ENCODE measurements at places on chromosomes 2 and 18.
A peak's percentile ranks its signal among the peaks of the same experiment; 100 is the strongest.

GRCh38 chr2:135985826-135986393 is 484 bp upstream of the DARS1 start:
- no peak for DNase-seq

DNA sequence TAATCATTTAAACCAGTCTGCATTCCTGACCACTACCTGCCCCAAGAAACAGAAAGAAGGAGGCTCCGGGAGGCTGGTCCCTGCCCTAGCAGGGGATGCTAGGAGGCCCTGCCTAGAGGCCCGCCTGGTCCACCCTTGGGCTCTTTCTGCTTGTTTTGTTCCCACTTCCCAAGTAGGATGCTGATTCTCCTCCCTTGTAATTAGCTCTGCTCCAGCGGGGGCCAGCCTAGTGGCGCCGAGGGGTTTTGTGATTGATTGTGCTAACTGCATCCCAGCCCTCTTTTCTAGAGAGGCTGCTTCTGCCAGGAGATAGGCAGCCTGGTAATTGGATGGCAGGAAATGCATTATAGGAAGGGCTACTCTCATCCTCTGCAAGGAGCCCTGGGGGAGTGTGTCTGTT is 220.0 kb downstream of the LOXHD1 start:
- DNase-seq: peak; percentile 22

GRCh38 chr2:119389615-119390306 is 23.0 kb downstream of the DBI start:
- DNase-seq: peak; percentile 2

DNA sequence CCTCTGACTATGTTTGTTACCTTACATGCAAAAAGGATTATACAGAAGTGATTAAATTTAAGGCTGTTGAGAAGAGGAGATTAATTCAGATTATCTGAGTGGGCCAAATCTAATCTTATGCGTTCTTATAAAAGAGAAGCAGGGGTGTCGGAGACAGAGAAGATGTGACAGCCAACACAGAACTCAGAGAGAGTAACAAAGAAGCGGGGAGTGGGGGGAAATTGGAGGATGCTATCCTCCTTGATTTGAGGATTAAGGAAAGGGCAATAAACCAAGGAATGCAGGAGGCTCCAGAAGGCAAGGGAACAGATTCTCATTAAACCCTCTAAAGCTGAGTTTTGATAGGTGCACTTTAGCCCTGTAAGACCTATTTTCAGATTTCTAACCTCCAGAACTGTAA is 291.3 kb upstream of the REG3G start:
- peak; percentile 51 for DNase-seq

DNA sequence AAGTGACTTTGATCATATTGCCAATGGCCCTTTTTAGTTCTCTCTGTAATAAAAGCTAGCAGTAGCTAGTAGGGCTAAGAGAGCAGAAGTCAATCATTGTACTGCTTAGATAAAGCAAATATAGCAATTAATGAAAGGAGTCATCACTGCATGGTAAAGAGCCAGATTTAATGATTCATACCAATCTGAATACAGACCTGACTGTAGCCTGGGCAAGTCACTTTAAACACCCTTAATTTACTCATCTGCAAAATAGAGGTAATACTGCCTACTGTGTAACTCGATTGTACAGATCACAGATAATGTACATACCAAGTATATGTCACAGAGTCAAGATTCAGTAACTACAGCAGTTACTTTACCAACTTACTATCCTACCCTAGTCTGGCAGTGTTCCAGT is 63.6 kb downstream of the ASXL2 start:
- no peak for DNase-seq

DNA sequence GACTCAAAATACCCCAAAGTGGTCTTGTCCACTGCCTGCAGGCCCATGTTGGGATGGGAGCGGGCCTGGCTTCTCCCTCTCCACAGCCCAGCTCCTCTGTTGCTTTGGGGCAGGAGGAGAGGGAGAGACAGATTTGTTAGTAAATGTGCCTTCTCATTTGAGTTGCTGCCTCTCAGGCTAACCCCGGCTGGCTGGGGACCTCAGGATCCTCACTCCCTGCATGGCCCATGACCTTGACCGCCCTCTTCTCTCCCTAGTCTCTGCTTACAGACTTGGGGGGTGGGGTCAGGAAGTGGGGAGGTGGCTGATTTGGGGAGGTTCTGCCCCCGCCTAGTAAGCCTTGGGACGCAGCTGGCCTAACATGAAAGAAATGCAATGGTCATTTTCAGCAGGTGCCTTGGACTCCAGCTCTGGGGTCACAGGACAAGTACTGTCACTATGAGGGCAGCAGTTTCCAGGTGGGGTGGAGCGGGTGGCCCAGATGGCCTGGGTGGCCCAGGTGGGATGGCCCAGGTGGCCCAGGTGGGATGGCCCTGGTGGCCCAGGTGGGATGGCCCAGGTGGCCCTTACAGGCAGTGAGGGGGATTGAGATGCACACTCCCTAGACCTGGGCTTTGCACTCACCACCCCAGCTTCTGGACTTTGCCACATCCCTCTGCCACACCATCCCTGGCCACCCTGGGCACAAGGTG is 24.1 kb downstream of the HJURP start:
- DNase-seq: no peak

DNA sequence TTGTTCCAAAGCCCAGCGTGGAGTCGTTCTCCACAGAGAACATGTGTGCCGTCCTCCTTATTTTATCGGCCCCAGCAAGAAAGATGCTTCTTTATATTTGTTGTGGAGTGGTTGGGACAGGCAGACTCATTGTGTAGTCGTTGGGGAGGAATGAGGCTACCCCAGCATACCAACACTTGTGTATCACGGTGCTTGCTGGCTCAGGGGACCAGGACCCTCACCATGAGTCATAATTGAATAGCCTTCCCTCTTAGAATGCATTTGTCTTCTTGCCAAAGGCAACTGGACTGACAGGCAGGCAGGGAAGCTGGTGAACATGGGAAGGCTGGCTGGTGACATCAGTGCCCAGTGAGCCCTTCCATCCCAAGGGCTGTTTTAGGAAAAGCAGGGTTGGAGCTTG is 4.7 kb downstream of the CAPN10 start:
- no peak for DNase-seq

DNA sequence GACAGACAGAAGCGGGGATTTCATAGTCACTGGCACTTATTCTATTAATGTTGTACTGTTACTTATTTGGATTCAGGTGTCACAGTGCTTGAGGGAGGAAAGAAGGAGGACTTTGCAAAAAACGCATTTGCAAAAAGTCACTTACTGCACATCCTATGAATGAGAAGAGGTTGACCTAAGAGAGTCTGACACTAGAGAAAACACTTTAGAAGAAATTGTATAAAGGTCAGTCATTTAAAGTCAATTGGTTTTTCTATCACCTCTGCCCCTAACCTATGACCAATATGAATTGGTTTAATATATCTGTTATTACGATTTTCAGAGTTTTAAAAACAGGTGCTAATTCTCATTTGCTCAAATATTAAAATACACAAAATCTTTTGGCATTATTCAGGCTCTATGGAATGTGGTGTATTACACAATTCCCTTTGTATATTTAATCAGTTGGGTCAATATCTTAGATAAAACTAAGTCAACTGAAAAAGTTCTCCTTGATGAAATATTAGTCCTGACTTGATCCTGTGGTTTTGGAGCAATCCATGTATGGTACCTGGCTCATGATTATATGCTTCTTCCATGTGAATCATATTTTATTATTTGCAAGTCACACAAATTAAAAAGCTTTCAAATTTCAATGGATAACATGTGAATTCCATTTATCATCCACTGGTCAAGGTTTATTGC is 157.4 kb downstream of the CDH2 start:
- DNase-seq: no peak

- no peak for DNase-seq
These were observed 55.9 kb downstream of the MOB4 start for GRCh38 chr2:197571627-197572271.

GRCh38 chr2:204051476-204051875 is 114.9 kb downstream of the ICOS start:
- peak; percentile 38 for DNase-seq

- no peak for DNase-seq
These were observed 42.9 kb downstream of the NCK2 start for GRCh38 chr2:105787376-105788318.

- no peak for DNase-seq
These were observed 1348.0 kb upstream of the TMEFF2 start for GRCh38 chr2:193542762-193543161.

- DNase-seq: no peak
These were observed 72.8 kb upstream of the DSEL start for GRCh38 chr18:67589325-67589724.

- DNase-seq: no peak
These were observed 202.8 kb downstream of the WDR7 start for GRCh38 chr18:56853961-56854360.

DNA sequence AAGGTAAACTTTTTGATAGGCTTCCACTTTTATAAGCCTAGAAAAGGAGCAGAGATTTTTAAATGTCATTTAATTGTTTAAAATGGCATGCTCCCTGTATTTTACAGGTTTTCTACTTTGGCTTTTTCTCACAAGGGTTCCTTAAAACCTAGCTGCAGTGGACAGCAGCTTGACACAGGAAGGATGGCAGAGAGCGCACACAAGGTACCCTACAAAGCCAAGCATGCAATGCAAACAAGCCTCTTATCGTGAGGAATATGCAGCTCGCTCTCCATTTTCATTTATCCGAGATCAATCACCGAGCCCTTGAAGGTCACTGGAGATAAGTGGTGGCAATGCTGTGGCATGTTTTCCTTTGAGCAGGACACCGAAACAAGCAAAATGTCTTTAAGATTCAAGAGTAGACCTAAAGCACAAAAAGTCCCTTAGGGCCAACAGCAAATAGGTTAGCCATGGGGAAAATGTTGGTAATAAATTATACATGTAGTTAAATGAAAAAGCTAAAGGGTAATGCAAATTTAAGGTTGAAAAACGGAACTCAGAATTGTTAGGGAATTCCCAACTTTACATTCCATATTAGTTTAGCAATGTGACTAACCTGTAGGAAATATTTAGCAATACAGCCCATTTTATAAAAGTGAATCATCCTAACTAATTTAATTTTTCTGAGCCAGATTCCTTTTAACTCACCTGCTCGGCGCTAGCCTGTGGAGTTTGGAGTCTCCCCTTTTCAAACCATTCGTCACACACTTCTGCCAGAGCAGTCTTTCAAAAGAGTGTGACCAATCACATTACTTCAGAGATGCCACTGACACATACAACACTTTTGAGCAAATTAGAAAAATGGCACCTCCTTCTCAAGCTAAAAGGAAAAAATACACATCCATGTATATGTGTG is 337.9 kb upstream of the PKDCC start:
- DNase-seq: no peak

DNA sequence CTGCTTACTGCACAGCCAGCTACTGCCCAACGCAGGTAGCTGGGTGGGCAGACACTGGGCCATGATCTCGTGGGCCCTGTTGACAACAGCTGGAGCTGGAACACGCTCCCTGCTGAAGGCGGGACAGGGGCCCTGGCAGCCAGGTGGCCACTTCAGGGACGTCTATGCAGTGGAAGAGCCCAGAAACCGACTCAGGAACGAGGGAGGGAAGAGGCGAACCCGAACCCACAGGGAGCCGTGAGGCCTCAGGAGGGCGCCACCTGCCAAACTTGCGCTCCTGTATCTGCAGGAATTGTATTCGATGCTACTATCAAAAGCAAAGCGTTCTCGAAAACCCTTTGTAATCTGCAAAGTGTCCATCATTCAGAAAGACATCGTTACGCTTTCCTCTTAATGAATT is 198.4 kb downstream of the EIPR1 start:
- DNase-seq: peak; percentile 66

GRCh38 chr2:197216361-197216979 is 94.1 kb downstream of the ANKRD44 start:
- DNase-seq: no peak

- no peak for DNase-seq
These were observed 47.7 kb downstream of the GLI2 start for GRCh38 chr2:120783371-120783791.

GRCh38 chr2:143030127-143030526 is 99.1 kb upstream of the ARHGAP15 start:
- DNase-seq: no peak

DNA sequence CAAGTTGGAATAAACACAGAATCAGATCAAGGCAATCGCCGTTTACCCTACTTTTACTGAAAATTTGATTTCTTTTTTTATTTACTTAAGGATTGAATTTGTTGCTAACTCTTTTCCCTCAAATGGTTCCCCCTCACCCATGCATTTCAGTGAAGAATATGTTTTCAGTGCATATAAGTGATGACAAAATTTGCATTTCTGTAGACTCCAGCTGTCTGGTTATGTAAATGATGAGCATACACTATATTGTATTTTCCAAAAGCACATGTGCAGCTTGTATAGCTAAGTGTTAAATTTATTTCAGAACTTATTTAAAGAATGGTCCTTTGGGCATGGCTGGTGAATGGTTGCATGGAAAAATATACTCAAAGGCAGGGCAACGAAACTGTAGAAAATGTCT is 437.7 kb downstream of the PTPRM start:
- DNase-seq: no peak

DNA sequence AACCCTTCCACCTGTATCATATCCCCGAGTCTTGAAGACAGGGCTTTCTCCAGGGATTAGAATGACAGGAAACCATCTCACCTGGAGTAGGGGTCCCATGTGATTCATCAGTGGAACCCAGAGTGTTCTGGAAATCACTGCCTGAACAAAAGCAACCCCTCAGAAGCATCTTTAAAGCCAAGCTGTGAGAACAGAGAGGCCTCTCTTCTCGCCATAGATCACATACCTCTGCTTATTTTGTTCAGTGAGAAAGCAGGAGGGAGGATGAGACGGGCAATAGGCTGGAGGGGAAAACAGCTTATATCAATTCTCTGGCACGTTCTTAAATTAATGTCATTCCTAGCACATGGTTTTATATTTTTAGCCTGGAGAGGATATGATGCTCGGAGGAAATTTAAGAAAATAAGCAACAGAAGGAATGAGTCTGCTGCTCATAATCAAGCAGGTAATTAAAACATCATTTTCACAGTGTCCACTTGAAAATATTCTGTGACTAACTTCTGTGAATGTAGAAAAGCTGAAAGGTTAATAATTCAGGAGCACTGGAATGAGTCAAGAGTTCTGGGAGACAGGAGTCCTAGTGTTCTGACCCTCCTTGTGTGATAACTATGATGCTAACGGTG is 213.6 kb upstream of the SP5 start:
- DNase-seq: no peak

GRCh38 chr18:8776013-8776943 is 70.9 kb downstream of the MTCL1 start:
- peak; percentile 81 for DNase-seq

All from D341Med (cell line).